ENCODE measurements at places on chromosomes 11 and 22.

DNA sequence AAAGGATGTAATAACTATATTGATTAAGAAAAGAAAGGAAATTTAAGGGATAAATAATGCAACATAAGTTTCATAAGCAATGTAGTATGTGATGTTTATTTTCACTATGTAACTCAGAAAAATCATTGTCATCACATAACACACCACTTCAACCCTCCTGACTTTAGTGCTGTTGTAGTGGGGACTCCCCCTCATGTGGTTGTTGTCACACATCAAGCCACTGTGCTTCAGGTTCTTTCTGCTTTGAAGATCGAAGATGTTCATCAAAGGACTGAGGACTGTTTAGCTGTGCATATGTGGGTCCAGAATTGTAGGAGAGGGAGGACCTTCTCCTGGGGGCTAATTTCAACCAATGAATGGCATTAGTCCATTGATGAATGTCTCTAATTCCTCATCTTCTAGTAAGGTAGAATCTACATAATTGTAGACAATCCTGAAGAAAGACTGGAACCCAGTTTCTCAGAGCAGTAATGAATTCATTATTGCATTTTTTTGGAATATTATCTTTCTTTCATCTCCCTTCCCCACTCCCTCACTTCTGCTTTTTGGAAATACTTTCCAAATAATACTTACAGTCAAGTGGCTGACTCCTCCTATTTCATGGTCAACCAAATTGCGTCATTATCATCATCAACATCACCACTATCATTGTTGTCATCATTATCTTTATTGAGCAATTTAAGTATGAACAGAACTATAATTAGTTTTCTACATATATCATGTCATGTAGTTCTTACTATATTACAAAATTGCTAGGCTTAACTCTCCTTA is 9.8 kb upstream of the CARD16 start:
- no peak for DNase-seq

- no peak for DNase-seq
Observed at GRCh38 chr11:2698386-2699184, 1.2 kb downstream of the KCNQ1OT1 start.

GRCh38 chr11:124329787-124330478 is 9.9 kb upstream of the OR8D2 start:
- DNase-seq, result peak; percentile 10

GRCh38 chr11:132358573-132358953 is 988.1 kb downstream of the NTM start:
- no peak for DNase-seq

DNA sequence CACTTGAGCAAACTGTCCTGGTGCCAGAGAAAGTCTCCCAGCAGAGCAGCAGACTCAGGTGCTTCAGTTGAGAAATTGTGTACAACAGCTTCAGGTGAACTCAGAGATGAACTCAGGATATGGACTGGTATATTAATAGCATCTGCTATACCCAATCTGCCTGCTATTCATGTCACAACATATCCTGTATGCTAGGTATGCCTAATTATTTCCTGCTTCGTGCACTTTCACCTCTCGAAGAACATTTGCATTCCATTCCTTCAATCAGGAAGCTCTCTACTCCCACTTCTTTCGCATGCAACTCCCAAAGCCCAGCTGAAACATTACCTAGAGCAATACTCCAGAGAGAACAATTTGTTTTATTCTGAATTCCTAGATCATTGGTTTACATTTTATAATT is 207.7 kb downstream of the KCNA4 start:
- DNase-seq, result no peak

- no peak for DNase-seq
Observed at GRCh38 chr11:109155291-109155690, 266.7 kb upstream of the C11orf87 start.

- DNase-seq, result no peak
Observed at GRCh38 chr11:122340607-122341290, 224.7 kb upstream of the BLID start.

DNA sequence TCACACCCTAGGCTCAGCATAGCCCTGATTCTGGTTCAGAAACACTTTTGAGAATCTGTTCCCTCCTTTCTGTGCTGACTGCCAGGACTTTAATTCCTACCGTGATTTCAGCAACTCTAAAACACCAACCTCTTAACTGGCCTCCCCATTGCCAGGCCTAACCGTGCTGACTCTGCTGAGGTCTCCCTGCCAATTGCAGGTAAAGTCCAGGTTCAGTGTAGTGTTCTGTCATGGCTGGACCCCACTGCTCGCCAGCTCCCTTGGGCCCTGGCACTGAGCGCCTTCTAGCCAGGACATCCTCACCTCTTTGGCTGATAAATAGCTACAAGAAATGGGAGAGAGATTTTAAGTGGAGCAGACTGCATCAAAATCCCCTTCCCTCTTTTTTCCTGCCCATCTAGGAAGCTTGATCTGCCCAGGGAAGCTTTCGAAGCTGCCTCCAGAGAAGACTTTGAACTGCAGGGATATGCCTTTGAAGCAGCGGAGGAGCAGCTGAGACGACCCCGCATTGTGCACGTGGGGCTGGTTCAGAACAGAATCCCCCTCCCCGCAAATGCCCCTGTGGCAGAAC is 4.7 kb downstream of the UPB1 start:
- no peak for DNase-seq

DNA sequence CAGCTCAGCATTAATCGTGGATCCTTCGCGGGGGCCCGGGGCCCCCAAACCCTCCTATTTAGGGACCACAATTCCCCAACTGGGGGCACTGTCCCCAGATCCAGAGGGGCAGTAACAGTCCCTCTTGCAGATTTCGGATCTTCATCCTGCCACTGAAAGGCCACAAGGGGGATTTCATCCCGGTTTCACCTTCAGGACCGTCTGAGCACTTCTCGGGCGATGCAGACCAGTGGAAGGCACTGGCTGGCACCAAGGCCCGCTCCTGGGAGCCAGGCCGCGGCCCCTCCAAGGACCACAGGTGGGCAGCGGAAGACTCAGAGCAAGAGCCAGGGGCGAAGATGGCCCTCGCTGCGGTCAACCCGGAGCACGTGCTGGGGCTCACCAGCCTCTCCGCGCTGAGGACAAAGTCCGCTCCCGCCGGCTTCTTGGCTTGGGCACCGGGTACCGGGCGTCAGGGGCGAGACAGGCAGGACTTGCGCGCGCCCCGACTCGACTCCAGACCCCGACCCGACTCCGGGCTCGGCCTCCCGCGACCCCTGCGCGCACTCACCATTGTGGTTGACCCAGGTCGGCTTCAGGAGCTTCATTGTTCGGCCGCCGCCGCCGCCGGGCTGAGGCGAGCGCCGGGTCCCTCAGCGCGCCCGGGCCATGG is 517 bp downstream of the HIRA start:
- peak; percentile 25 for DNase-seq

DNA sequence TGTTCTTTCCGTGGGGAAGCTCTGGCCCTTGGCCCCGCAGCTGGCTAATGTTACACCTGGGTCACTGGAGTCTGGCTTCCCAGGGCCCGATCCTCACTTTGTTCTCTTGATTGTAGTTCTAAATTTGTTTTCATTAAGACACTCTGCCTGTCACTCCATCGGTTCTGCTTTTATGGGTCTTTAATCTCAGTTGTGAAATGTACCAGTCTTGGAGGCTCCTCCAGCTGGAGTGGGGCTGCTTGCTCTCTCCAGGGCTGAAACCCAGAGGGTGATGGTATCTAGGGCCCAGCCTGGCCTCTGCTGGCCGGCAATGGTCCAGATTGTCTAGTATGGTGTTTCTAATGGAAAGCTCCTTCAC is 352.9 kb downstream of the TENM4 start:
- peak; percentile 12 for DNase-seq

DNA sequence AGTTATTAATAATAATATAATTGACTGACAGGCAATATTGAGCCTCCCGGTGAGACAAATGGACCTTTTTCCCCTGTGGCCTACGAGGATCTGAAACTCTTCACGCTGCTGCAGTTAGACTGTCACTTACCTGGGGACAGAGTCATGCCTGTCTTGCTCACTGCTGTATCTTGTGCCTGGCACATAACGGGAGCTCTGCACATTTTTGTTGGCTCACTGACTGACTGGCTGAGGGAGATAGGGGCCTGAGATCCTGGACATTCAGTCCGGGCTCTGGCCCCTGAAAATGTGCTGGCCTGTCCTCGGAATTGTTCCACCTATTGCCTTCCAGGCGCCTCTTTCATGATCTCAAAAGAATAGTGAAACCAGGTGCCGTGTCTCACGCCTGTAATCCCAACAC is 743 bp upstream of the CD3D start:
- no peak for DNase-seq

DNA sequence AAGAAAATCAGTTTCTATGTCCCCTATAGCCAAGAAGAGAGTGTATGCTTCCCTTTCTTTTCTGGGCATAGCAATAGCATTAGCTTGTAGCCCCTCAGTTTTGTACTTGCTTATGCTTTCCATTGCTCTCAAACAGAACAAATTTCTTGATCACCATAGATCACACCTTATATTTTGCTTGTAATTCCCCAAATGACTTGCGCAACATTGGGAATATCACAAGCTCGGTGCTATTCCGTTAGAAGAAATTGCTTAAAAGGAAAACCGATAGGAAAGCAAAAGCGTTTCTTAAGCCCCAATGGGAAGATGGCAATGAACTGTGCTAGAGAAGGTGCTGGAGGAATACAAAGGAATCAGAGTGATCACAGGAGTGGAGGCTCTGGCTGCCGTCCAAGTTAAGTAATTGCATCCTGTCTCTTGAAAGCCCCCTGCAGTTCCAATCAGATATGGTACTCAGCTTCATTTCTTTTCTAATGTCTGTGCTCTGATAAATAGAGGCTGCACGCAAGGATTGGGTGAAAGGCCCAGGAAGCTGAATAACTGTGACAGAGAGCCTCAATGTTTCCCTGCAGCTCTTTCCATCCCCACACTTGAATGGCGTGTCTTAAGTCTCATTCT is 182.1 kb upstream of the KIRREL3 start:
- no peak for DNase-seq

GRCh38 chr22:17943533-17944249 is 80.7 kb downstream of the MICAL3 start:
- no peak for DNase-seq

DNA sequence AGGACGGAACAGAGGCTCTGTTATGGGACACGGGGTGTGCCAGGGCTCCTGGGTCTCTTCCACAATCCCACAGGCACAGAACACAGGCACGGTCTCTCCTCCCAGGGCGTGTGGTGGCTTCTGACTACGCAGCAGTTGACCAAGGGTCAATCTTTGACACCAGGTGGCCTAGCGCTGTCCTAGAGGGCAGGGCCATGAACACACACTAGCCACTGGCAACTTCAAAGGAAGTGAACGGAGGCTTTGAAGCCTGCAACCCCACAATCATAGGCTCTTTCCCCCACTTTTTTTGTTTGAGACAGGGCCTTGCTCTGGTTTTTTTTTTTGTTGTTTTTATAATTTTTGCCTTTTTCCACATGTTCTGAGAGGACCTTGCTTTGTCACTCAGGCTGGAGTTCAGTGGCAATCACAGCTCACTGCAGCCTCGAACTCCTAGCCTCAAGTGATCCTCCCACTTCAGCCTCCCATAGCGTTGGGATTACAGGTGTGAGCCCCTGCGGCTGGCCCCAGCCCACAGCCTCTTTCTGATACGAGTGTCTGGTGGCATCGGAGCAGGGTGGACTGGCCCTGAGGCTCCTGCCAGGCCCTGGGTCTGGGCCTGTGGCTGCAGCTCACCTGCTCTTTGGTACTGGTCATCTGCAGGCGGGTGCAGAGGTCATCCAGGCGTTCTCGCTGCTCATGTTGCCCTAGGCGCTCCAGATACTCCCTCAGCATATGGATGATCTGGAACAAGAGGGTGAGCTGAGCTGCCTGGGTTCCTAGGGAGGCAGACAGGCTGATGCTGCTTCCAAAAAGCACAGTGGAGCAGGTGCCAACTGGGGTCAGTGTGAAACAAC is 9.1 kb downstream of the GALR3 start:
- DNase-seq, result no peak

Data from AG10803 (cell line).